ENCODE measurements at places on chromosomes 12 and 14.

GRCh38 chr14:58972233-58973017 is 216.0 kb upstream of the DAAM1 start:
- no peak for DNase-seq

- DNase-seq, result no peak
Measured at GRCh38 chr12:69467366-69467765, 2.8 kb upstream of the FRS2 start.

DNA sequence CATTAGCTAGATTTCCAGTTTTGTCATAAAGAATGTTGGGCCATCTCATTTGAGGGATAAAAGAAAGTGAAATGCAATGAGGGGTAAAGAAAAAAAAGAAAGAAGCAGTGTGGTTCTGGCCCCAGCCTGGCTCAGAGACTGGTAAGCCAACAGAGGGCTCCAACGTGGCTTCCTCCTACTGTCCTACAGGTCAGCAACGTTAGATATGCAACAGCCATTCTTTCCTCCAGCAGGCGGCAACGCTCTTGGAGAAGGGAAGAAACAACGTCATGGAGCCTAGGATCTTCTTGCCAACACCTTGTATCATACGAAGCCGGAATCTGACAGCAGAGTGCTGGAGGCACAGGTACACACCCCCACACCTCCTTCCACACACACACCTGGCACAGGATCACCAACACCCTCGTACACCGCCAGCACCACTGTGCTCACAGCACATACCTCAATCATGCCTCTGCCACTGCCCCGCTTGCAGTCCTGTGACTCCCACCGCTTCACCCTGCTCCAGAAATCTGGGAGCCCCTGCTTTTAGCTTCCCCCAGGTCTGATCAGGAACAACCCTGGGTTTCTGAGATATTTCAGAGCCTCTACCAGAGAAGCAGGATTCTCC is 102.8 kb downstream of the RPAP3 start:
- DNase-seq, result no peak

- DNase-seq, result no peak
Measured at GRCh38 chr12:95731519-95731958, 59.0 kb downstream of the NTN4 start.

GRCh38 chr12:64665514-64665913 is 55.2 kb downstream of the RASSF3 start:
- DNase-seq, result no peak

DNA sequence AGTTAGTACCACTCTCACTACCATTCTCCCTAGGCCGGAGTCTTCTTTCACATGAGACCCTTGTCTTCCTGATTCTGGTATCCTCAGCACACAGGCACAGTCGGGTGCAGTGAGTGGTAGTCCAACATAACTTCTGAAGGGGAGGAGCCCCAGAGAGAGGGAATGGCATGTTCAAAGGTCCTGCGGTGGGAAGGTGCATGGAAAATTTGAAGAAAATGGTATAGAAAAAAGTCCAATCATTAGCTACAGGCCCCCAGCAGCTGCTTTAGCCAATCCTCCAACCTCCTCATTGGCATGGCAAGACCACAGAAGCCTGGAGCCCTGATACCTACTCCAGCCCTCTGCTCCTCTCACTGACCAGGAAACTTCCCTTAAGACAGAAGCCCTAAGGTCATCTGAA is 96.6 kb downstream of the ZFP36L1 start:
- no peak for DNase-seq

DNA sequence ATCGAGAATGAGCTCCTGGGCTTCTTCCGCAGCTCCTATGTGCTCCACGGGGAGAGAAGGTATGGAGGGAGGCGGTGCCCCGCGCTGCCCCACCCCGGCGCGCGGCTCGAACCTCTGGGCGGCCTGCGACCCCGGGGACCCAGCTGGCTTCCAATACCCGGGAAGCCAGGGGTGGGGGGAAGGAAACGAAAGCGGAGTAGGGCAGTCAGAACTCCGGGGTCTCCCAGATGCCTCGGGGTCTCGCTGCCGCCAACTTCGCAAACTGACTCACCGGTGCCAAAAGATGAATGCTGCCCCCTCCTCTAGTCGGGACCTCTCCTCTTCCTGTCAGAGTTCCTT is 1.3 kb downstream of the TRHDE start:
- DNase-seq, result no peak

DNA sequence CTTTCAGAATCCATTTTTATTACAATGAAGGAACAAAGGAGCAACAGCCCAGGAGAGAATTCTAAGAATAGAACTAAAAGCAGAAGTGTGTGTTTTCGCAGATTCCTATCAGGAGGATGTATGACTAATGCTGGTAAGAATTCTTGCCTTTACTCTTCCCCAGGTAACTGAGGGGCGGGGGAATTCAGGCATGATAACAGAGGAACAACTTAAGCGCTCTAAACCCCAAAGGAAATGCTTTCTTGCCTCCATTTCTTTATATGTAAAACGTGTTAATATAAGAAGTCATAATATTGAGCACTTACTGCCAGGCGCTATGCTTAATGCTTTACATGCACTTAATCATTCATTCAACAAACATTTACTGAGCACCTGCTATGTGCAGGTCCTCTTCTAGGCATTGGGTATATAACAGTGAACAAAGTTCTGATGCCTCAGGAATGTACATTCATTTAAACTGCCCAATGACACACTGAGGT is 4.5 kb downstream of the HCAR1 start:
- peak; percentile 91 for DNase-seq

DNA sequence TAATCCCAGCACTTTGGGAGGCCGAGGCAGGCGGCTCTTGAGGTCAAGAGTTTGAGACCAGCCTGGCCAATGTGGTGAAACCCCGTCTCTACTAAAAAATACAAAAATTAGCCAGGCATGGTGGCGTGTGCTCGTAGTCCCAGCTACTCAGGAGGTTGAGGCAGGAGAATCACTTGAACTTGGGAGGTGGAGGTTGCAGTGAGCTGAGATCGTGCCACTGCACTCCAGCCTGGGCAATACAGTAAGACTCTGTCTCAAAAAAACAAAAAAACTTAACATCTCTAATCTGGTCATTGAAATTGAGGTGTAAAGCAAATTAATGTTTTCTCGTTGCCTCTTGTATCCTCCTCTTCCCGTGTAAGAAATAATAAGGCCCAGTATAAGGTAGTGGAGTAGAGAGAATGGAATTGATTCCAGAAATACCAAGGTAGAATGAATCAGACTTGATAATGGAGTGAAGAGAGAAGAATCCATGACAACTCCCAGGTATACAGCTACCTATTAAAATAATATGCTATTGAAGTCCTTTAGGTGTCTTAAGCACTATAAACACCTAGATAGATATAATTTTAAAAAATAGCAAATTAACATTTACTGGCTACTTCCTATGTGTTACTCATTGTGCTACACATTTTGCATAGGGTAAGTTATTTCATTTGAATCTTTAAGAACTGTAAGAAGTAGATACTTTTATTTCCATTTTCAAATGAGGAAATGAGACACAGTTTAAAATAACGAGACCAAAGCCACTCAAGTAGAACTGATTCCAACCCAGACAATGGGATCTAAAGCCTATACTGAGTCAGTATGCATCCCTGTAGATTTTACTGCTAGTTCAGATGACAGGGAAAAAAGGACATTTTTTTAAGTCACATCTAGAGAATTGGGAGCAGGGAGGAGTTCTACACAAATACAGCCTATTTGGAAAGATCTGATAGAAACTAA is 23.2 kb downstream of the RAP1B start:
- DNase-seq, result no peak

- DNase-seq, result no peak
Measured at GRCh38 chr14:52219488-52220084, 47.9 kb upstream of the PTGDR start.

- DNase-seq, result no peak
Measured at GRCh38 chr14:94045563-94046345, 19.6 kb downstream of the OTUB2 start.
